ENCODE measurements at places on chromosomes 3 and 15. TPM values are rescaled to one million over a fixed set of nuclear protein-coding genes. Genes with fewer than 3 reads are reported as not detected.
A peak's percentile ranks its signal among the peaks of the same experiment; 100 is the strongest.

GRCh38 chr3:37309921-37310665, 135.7 kb upstream of the LRRFIP2 start:
- H3K36me3 ChIP-seq, result peaks cover 2% of the 10 kb centered on the region
- H3K4me1 ChIP-seq, result no peaks in the 10 kb centered on the region
- H3K4me3 ChIP-seq, result no peak overlapping the region

DNA sequence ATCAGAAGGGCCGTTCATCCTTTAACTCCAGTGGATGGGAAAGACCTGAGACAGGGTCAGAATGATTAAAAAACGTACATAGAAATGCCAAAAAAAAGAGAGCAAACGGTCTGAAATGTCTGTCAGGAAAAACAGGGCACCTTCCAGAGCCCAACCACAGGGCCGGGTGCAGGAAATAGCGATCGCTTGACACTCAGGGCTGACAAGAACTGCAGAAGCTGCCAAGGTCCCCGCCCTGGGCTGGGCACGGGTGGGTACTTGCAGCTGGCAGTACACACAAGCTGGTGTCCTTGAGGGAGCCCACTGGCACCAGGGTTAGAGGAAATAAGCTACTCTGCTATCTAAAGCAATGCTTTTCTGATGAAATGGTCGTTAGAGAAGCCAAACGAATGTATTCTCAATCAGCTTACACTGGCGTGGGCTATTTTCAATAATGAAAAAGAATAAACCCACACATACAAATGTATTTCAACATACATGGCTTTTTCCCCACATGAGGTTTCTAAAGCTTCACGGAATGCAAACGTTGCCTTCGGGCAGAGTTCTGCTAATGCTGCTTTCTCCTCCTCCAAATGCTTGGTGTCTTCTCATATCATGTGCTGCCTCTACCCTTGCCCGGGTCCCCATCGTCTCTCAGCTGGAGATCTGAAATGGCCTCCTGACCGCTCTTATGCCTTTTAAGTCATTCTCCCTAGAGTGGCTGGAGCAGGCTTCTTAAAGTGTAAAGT, 15.6 kb downstream of the FRMD4B start:
- no peak overlapping the region for H3K27ac ChIP-seq
- no peaks in the 10 kb centered on the region for H3K4me1 ChIP-seq
- no peaks in the 10 kb centered on the region for H3K27me3 ChIP-seq
- peak; percentile 37 for DNase-seq
- no peak overlapping the region for H3K4me3 ChIP-seq

GRCh38 chr3:99915906-99916432, 98.3 kb downstream of the CMSS1 start:
- H3K4me1 ChIP-seq, result peaks cover 26% of the 10 kb centered on the region
- H3K36me3 ChIP-seq, result no peaks in the 10 kb centered on the region
- no peak overlapping the region for H3K27ac ChIP-seq
- no peak for DNase-seq
- no peak overlapping the region for H3K4me3 ChIP-seq

GRCh38 chr3:31438742-31439141, 94.0 kb upstream of the STT3B start:
- H3K4me3 ChIP-seq, result no peak overlapping the region
- no peak overlapping the region for H3K27ac ChIP-seq
- no peak for DNase-seq
- H3K27me3 ChIP-seq, result no peaks in the 10 kb centered on the region
- no peaks in the 10 kb centered on the region for H3K4me1 ChIP-seq

DNA sequence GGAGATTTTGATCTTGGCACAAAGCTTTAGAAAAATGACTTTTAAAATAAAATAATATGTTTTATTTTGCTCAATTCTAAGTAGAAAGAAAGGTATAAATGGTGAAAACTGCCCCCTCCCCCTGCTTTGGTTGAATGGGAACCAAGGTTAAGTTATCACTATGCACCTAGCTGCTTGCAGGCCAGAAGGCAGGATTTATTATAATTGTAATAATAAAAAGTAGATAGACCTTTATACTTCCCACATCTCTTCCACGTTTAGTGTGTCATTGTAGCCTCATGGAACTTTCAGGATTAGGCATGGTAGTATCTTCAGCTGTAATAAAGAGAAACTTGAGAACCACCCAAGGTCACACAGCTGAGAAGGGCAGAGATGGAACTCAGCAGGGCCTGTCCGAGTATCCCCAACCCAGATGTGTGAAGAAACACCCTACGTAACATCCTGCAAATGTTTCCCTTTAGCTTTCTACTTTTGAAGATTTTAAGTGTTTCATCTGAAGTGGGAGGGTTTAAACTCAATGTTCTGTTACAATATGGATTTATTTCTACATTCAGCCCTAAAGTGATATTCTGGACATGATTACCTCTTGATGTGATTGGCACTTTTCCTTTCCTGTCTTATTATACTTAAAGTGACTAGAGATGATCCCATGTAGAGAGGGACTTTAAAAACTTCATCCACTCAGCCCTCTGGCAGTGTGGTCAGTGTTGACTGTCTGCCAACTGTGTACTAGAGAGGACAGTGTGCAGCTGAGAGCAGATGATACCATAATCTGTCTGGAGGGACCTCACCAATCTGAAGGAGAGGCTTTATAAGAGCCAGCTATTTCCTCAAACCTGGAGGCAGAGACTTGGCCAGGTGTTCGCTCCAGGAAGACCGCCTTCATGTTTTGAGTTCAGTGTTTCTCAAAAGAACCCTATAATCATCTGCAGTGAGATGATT, 282.5 kb upstream of the TRIM42 start:
- H3K27ac ChIP-seq, result no peak overlapping the region
- no peak overlapping the region for H3K4me3 ChIP-seq
- no peaks in the 10 kb centered on the region for H3K4me1 ChIP-seq
- no peaks in the 10 kb centered on the region for H3K27me3 ChIP-seq
- DNase-seq, result no peak
- no peaks in the 10 kb centered on the region for H3K36me3 ChIP-seq

DNA sequence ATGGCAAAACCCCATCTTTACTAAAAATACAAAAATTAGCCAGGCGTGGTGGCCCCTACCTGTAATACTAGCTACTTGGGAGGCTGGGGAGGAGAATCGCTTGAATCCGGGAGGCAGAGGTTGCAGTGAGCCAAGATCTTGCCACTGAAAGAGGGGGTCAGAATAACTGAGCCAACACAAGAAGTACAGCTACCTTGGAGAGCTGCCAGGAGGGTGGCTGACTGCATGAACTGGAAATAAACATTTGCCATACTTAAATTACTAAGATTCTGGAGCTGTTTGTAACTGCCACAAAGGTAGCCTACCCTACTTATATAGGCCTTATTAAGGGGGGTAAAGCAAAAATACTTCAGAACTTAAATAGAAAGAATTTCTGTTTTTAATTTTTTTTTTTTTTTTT, 15.4 kb upstream of the PIK3CB start:
- no peaks in the 10 kb centered on the region for H3K36me3 ChIP-seq
- DNase-seq, result no peak
- H3K4me3 ChIP-seq, result no peak overlapping the region
- H3K27ac ChIP-seq, result no peak overlapping the region
- H3K27me3 ChIP-seq, result no peaks in the 10 kb centered on the region

DNA sequence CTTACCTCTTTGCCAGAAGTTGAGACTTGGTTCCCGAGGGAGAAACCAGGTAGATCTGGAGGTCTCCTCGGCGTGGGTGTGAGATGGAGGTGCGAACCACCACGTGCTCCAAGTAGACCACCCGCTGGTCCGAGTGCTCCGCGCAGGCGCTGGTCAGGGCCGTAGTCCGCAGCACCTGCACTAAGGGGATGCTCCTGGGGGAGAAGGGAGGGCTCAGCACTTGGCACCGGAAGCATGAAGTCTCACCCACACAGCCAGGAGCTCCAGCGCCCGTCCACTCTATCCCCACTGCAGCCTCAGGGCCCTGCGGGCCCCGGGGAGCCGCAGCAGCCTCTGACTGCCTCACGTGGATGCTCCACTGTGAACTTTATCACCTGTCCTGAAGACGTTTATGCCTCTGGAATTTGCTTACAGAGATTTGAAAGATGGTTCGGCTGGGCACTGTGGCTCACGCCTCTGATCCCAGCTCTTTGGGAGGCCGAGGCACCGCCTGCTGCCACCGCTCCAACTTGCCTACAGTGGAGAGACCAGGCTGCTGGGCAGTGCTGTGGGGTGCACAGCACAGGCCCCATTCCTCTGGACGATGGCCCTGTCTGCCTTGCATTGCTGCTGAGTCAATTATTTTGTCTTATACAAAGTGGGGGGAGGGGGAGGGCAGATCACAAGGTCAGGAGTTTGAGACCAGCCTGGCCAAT, 75.4 kb upstream of the SNRPA1 start:
- no peak overlapping the region for H3K27ac ChIP-seq
- no peaks in the 10 kb centered on the region for H3K36me3 ChIP-seq
- no peaks in the 10 kb centered on the region for H3K4me1 ChIP-seq
- DNase-seq, result no peak
- no peak overlapping the region for H3K4me3 ChIP-seq
- no peaks in the 10 kb centered on the region for H3K27me3 ChIP-seq

DNA sequence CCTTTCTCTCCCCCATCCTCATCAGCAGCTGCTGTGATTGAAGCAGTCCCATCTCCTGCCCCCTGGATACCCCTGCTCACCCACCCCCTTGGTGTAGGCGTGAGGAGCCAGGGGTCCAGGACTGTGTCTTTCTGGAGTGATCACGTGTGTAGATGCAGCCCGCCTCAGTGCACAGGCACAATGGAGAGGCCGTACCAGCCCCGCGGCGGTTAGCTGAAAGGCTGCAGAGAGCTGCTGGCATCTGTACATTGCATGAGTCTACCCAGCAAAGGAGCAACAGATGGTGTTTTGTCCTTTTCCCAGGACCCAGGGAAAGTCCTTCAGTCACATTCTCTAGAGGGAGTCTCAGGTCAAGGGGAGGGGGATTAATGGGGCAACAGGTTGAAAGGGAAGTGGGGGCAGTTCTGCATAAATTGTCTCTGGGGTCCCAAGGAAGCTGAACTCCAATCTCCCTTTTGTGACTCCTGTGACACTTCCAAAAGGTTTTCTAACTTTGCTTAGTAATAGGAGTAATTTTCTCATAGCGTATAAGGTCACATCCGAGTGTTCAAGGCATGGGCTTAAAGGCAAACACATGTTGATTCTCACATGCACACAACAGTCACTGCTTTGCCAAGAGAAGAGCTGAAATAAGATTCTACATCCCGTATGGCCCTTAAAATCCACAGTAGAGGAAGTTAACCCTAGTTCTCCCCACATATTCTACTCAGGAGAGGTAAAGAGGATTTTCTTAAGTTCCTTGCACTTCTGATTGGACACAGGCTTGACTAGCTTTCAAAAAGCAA, 7.1 kb downstream of the CSPG5 start:
- H3K36me3 ChIP-seq, result no peaks in the 10 kb centered on the region
- no peak overlapping the region for H3K4me3 ChIP-seq
- H3K27me3 ChIP-seq, result peaks cover 10% of the 10 kb centered on the region
- H3K4me1 ChIP-seq, result no peaks in the 10 kb centered on the region
- no peak overlapping the region for H3K27ac ChIP-seq

DNA sequence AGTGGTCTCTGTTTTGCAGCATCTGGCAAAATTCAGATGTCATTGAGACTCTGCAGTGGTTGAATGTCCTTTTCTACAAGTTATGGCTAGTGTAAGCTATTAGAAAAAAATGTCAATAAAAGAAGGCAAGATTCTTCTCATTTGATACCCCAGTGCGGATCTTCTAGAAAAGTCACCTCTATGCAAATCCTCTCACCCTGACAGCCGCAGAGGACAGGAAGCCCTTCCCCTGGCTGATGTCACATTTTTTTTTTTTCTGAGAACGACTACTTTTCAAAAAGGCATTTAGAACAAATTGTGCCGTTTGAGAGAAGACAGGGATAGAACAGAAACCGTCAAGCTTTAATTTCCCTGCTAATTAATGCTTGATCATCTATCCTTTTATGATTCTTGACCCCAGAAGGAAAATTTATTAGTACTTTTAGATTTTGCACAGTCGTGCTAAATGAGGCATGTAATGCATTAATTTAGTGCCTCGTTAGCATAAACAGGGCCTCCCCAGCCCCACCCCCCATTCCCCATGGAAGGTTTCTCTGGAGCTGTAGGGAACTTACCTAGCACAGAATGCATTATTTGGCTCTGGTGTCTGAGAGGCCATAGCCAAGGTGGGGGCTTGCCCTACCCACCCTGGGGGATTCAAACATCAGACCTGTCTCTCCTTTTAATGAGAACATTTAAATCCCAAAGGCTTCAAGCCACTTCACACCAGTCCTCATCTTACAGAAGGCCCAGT, 183.8 kb downstream of the OPA1 start:
- DNase-seq, result no peak
- no peaks in the 10 kb centered on the region for H3K27me3 ChIP-seq

DNA sequence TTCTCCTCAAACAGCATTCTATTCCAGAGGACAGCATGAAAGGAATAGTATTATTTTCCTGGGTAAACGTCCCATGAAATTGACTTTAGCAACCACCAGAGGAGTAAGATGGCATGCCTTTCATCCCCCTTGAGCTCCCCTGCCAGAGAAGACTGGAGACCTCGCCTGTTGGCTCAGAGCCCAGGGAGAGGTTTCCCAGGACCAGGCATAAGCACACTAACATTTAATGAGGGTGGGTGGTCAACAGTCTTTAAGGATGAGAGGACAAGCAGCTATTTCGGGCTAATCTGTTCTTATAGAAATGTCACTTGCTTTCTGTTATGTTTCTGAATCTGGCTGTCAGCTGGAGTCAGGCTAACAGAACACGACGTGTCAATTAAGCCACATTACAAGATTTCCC, 390.5 kb downstream of the GABRG3 start:
- H3K4me3 ChIP-seq, result no peak overlapping the region
- H3K4me1 ChIP-seq, result no peaks in the 10 kb centered on the region
- H3K27me3 ChIP-seq, result no peaks in the 10 kb centered on the region
- no peak overlapping the region for H3K27ac ChIP-seq

GRCh38 chr3:133490468-133491351, 82.8 kb upstream of the CDV3 start:
- no peak overlapping the region for H3K4me3 ChIP-seq
- H3K4me1 ChIP-seq, result peaks cover 15% of the 10 kb centered on the region
- H3K36me3 ChIP-seq, result no peaks in the 10 kb centered on the region
- no peaks in the 10 kb centered on the region for H3K27me3 ChIP-seq
- H3K27ac ChIP-seq, result no peak overlapping the region

- no peaks in the 10 kb centered on the region for H3K27me3 ChIP-seq
- no peak overlapping the region for H3K27ac ChIP-seq
- H3K36me3 ChIP-seq, result no peaks in the 10 kb centered on the region
These were observed 44.5 kb downstream of the CTDSPL start for GRCh38 chr3:37905987-37906674.

DNA sequence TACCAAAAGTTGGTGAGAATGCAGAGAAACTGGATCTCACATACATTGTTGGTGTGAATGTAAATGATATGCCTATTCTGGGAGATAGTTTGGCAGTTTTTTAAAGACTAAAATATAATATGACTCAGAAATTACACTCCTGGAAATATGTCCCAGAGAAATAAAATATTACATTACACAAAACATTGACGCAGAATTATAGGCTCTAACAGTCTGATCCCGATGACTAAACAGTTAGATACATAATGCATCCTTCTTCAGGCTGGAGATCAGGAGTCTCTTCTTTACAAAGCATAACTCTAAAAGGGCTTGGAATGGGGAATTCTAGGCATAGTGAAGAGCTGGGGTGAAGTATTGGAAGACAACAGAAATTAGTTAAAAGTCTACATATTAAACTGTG, 586.2 kb upstream of the NECTIN3 start:
- H3K36me3 ChIP-seq, result no peaks in the 10 kb centered on the region
- DNase-seq, result no peak
- no peak overlapping the region for H3K4me3 ChIP-seq

CNTN4 gene
- total RNA-seq, result not detected

OR5K2 gene
- not detected for total RNA-seq

NTRK3 gene
- not detected for total RNA-seq

ROPN1B gene
- total RNA-seq, result 0.50 TPM

IGSF10 gene
- total RNA-seq, result 0.55 TPM

MED12L gene
- 3.0 TPM for total RNA-seq

EPHB3 gene
- 15.7 TPM for total RNA-seq

DNAJC19 gene
- total RNA-seq, result 86.9 TPM

PCSK6 gene
- 26.3 TPM for total RNA-seq

GOLGA6L1 gene
- total RNA-seq, result not detected

ITIH1 gene
- not detected for total RNA-seq
